IMR-90 (cell line): ENCODE measurements at places on chromosomes 2 and 18.

DNA sequence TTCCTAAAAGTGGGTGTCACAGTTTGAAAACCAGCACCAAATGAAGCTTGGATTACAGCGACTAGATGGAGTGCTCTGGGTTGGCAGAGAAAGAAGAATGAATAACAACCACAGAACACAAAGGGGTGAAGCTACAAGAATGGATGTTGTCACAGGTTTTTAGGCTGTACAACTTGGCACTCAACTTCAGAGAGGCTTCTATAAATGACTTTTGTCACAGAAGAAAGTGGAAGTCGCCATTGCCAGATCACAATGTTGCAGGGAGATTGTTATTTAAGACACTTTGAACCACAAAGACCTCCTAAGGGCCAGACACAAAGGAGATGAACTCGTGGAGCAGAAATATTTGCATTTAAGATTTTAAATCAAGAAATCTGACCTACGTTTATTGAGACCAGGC is 354.2 kb downstream of the CDH7 start:
- DNase-seq: no peak

GRCh38 chr2:3179208-3179607 is 198.4 kb downstream of the EIPR1 start:
- no peak for DNase-seq

DNA sequence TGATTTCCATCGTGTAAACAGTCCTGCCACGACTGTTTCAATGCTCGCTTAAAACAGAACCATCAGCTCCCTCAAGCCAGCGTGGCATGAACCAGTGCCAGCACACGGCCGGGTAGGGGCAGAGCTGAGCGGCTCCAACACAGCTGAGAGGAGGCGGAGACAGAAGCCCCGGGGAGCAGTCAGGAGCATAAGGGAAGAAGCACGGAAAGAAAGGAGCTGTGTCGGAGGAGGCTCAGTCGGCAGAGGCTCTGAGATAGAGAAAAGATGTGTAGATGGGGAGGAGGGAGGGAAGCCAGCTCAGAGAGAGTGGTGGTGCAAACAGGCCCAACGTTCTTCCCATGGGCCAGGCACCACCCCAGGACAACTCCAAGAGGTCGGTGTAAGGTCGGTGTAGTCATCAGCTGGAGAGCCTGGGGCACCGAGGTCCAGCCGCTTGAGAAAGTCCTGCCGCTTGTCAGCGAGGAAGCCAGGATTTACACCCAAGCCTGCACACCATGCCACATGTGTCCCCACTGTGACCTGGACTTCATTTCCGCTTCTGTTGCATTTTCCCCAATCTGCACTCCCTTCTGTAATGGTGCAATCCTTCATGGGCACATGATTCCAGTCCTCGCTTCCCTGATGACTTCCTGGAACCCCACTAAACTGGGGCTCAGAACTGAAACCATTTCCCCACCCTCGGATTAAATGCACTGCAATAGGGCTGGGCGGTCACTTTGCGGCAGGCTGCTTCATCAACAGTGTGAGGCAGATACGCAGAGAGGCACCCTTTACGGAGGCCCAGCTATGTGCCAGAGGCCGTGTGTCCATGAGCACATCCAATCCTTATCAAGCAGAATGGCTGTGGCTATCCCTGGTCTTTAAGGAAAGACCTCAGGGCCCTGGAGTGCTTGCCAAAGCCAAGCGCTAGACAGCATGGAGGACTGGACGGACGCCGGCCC is 43.5 kb downstream of the CYP27C1 start:
- DNase-seq: peak; percentile 32

GRCh38 chr2:69645031-69645431 is 1.5 kb upstream of the AAK1 start:
- no peak for DNase-seq

- DNase-seq: no peak
Observed at GRCh38 chr2:183497861-183498260, 373.6 kb downstream of the NUP35 start.

GRCh38 chr2:136377423-136378382 is 259.8 kb upstream of the CXCR4 start:
- DNase-seq: no peak

DNA sequence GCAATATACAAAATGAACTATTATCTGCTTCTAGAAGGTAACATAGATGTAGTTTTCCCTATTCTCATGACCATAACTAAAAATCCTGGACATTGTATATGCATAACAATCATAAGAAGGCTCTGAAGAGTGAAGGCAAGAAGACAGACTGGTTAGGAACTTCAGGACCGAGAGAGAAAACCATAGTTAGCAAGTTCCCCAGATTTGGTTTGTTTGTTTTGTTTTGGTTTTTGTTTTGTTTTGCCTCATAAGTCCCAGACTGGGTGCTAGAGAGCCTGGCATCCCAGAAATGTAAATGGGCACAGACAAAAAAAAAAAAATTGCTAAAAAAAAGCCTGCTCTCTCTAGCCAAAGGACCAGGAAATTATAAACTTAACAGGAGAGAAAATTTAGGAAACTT is 192.2 kb upstream of the FBXO11 start:
- no peak for DNase-seq

DNA sequence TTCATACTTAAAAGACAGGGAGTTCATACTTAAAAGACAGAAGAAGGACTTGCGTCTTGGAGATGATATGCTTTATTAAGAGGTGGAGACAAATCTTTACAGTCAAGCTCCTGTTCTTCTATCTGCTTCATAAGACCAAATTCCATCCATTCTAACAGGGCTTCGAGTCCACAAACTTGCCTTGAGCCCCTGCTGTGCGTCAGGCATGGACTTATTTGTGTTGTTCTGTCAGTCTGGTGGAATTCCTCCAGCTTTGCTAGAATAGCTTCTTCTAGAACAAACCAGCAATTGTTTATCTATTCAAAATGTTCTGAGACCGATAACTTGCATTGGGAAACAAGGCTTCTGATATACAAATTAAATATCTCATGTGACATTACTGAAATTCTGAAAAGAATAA is 73.9 kb upstream of the SOX11 start:
- no peak for DNase-seq

DNA sequence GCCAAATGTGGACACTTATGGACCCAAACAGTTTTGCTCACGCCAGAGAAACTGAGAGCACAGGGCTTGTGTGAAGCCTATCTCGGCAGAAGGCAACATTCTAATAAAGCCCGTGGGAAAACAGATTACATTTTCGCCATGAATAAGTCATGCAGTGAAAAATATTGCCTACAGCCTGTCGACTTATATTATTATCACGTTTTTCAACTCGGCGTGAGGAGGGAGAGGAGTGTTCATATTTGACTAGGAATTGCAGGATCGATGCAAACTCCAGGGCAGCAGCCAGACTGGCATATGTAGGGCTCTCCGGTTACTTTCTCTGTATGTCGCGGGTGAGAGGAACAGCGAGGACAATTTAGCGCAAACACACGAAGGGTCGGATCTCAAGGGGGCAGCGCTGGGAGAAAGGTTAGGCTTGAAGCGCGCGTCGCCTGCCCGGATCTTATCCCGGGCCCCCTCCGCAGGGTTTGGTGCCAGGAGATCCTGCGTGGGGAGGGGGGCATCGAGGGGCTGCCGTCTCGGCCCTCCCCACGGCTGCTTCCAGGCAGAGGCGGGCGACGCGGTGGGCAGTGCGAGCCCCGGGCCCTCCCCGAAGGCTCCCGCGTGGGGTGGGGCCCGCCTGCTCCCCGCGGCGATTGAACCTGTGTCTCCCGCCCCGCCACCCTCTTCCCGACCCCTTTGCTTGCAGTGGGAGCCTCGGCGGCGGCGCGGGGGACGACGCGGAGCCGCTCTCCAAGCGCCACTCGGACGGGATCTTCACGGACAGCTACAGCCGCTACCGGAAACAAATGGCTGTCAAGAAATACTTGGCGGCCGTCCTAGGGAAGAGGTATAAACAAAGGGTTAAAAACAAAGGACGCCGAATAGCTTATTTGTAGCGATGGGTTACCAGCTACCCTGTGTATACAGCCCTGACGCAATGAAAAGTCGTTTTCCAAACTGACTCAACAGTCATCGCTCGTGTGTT is 4.4 kb downstream of the ADCYAP1 start:
- DNase-seq: no peak

DNA sequence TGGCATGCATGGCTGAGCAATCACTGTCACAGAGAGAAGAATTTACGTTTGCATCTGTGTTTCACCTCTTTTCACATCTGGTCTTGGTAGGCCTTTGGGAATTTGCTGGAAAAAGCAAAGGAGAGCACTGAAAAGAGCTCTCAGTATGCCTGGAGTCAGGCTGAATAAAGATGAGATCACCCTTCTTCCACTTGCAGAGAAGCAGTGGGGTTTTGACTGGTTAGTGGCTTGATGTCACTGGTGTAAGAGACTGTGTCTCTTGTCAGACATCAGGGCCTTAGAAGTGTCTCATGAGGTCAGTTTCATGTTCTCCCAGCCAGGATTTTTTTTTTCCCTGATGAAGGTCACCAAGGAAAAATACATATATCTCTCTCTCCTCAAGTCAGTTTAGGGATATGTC is 353.8 kb downstream of the INSIG2 start:
- no peak for DNase-seq

DNA sequence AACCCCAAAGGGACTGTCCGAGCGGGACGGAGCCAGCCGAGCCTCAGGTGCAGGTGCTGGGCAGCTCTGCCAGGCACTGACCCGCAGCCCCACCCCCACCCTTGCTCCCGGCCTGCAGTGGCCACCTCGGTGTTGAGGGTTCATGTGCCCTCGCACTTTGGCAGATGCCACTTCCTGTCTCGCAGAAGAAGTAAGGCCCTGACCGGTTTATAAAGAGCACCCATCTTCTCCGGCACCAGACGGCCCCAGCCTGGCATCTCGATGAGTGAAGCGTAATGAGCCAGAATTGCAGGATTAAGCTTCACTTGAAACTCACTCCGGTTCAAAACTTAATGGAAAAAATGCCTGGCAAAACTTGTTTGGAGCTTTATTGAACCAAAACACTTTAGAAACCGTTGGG is 10.9 kb upstream of the NFATC1 start:
- DNase-seq: no peak

DNA sequence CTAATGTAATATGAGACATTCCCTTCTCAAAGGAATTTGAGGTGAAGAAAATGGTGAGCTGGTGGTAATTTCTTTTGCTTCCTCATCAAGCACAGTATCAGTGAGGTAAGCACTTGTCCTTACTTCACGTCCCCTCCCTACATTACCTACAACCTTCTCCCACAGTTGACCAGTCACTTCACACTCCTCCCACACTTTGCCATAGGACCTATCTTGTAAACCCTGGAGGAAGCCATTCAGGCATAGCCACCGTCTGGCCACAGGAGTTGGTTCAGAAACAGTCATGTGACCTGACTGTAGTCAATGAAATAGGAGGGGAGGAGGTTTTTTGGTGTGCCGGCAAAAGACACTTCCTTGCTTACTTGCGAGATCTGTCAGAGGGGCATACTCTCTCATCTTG is 12.1 kb downstream of the ACOXL start:
- no peak for DNase-seq

DNA sequence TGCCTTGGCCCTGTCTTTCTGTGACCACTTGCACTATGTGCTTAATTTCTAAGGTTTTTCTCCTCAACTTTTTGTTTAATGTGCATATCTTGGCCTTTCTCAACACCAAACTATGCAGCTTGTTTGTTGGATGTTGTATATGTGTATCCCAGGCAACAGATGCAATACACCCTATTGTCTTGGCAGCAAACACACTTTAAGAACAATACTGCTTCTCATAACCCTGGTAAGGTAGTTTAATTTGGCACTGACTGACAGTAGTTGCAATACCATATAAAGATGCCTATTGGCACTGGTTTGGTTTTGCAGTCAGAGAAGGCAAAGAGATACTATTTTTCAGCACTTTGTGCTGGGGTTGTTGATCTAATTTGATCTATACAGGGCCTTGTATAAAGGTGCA is 360.7 kb upstream of the CWC22 start:
- peak; percentile 28 for DNase-seq

DNA sequence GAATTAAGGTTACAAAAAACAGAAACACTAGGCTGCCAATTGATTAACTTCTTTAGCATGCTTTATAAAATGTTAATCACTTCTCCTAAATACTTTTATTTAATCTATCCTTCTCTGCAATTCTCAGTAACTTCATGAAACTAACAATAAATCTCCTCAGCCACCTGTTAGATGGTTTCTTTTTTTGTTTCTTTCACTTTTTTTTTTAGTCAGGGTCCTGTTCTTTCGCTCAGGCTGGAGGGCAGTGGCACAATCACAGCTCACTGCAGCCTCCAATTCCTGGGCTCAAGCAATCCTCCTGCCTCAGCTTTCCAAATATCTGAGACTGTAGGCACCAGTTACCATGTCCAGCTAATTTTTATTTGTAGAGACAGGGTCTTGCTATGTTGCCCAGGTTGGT is 213.4 kb upstream of the STK17B start:
- DNase-seq: no peak

GRCh38 chr18:28059861-28060260 is 117.1 kb downstream of the CDH2 start:
- DNase-seq: no peak

DNA sequence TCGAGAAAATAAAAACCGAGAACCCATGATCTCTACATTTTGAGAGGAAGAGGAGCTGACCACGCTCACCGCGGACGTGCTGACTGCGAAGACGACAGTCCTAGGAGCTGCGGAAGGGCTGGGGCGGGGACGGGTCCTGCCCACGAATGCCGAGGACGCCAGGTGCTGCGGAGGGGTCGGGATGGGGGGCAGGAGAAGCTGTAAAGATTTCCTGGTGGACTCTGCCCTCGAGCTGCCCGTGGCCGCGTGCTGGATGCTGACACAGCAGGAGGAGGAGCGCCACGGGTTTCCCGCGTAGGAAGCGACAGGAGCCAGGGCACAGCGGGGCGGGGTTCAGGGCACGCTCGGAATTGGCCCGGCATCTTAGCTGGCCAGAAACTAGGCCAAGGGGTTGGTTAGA is 22.2 kb downstream of the ZSCAN30 start:
- DNase-seq: no peak

DNA sequence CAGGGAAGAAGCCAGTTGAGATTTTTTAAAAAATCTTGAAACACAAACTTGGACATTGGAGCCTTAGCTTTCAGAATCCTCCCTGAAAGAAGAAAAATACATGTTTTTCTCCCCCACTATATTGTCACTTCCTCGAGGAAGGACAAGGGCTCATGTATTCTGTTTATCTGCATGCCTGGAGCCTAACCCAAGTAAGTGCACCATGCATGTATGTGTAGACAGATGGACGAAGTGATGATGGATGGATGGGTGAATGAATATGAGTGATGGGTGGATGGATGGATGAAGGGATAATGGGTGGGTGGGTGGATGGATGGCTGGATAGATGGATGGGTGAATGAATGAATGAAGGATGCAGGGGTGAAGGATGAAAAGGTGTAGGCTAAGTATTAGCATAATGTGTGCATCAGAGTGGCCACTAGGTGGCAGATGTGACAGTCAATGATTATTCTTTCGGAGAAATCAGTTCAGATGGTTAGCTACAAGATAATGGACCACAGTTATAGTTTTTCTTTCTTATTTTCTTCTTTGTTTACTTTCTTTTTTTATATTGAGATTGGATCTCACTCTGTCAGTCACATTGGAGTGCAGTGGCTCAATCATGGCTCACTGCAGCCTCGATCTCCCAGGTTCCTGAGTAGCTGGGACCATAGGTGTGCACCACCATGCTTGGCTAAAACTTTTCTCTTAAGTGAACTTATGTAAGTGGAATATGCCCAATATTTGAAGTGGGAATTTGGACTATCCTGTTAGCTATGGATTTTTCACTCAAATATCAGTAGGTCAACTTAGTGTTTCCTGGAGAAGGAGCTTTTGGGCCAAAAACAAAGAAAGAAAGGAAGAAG is 18.5 kb upstream of the CCDC93 start:
- peak; percentile 34 for DNase-seq

- DNase-seq: no peak
Observed at GRCh38 chr2:233400961-233401360, 46.7 kb downstream of the DGKD start.
